Right kidney (tissue), 9 donors: ENCODE measurements at places on chromosomes 7 and 10.

- peak; percentile 54 for DNase-seq
Observed at GRCh38 chr7:101586078-101586905, 42.8 kb downstream of the MYL10 start.

DNA sequence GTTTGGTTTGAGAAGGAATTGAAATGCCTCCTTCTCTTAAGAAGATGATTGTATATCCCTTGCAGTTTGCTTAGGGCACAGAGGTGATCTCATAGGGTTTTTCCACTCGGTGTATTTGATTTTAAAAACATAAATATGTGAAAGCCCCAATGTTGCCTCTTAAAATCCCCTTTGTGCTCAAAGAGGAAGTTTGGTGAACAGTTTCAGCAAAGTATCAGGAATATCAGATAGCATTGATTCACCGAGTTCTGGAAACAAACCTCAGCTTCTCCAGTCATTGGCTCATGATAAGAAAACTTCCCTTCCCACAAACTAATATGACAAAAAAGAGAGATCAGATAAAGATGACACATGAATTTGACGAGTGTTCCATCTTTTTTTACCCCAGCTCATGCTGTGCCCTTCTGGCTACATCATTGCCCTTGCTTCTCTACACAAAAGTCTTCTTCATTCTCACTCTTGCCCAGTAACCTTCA, 20.1 kb upstream of the SMNDC1 start:
- DNase-seq, result no peak

DNA sequence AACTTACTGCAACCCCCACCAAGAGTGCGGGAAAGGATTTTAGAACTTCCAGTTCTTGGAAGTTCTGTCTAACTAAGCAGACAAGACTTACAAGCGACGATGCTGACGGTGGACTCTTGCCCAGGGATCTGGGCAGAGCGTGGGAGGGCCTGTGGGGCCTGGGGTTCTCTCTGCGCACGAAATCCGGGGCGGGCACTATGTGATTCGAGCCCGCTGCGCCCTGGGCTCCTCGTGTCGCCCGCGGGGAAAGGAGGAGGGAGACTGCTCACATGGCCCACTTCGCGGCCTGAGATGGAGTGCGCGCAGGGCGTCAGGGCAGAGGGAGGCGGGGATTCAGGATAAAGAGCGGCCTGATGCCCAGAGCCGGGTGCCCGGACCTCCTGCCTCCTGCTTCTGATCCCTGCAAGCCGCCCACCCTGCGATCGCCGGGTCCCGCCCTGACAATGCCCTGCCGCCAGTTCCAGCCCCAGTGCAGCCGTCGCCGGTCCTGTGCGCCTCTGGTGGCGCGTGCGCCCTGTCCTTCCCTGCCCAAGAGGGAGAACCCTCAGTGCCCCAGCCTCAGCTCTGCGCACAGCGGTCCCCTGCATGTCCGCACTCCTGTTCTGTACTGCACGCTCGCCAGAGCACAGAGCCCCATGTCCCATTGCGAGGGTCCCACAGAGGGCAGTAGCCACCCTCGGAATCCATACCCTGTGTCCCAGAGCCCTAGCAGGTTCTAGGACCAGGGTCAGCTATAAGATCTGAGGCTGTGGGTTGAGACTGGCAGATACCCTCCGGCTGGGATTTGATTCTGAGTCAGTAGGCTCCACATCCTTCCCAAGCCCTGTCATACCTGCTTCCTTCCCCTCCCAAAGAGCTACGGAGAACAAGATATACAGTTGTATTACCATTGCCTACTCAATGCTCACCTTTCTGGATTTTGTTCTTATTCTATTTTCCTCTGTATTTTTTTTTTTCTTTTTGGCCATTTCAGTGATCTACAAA, 99.4 kb upstream of the TMEM106B start:
- peak; percentile 83 for DNase-seq

- no peak for DNase-seq
Observed at GRCh38 chr7:128920913-128921582, 10.5 kb upstream of the KCP start.

DNA sequence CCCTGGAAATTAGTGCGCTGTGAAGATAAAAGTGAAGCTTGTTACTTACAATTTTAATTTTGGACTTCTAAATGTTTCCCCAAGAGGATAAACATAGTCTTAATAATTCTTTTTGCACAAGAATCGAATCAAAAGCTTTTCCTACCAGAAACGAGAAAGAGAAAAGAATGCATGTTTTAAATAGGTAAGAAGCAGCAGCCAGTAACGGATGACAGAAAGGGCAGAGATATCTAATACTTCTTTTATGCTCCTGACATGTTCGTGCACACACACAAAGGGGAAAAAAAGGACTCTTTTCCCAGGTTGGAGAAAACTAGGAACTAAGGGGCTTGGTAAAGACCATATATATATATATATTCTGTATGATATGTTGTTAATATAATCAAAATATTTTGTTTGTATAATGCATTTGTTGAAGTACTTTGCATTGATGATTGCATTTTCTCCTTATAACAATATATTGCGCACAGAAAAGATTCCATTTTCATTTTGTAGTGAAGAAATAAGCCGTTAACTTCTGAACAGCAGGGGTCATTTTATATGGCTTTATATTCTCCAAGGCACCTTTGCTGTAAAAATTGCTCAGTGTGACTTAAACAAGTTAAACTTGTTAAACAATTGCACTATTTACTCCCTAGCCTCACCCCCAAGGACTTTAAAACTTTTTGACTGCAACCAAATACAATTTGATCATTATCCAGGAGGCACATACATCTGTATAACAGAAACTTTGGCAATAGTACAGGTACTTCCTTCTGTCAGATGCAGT, 2.2 kb downstream of the PRKAR2B start:
- DNase-seq, result no peak

- DNase-seq, result no peak
Observed at GRCh38 chr7:138816650-138817049, 18.7 kb upstream of the ATP6V0A4 start.
